ENCODE measurements at places on chromosomes 1 and 21. TPM values are rescaled to one million over a fixed set of nuclear protein-coding genes. Genes with fewer than 3 reads are reported as not detected.

- no peak for DNase-seq
These were observed 2.6 kb downstream of the MRPS6 start for GRCh38 chr21:34075760-34076660.

DNA sequence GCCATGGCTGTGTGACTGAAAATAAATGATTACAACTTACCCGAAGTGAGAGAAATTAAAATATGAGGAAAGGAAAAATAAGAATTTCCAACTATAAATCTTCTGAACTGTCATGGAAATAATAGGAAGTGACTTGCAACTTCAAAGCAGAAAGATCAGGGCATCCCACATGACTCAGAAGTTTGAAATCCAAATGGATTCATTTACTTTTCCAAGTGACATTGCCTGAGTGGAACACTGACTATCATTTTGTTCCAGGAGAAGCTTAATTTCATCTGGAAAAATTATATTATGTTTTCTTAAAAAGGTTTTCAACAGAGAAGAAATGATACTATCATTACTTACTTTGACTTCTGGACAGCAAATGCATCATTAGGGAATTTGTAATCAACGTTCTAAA lies 110.8 kb downstream of the GREM2 start:
- peak; percentile 36 for DNase-seq

DNA sequence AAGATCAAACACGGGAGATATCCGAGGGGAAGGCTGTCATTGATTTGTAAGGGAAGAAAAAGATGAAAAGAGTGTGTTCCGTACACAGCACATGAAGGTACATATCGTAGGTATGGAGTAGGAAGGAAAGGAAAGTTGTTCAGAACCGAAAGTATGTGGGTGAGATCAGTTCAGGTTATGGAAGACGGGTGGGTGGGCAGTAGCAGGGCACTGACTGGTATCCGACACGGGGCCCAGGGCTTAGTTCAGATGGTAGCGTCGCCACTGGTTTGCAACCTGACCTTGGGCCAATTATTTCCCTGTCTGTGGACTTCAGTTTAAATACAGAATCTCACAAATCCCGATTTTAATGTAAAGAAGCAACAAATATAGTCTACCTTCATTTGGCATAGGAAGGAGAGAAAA lies 27.8 kb upstream of the A3GALT2 start:
- no peak for DNase-seq

DNA sequence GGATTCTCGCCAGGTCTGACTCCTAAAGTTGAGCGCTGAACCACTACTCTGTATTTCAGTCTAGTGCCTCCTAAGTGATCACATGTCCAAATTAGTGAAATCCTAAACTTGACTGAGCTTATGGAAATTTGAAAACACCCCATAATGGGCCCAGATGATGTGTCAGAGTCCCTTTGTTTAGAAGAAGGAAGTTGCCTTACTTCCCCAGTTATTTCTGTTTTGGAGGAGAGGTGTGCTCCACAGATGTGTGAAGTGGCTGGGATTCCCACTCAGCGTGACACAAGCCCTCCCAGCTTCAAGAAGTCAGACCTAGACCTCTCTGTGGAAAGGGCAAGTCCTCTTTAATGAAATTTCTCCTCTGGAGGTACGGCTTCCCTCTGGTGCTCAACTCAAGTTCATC lies 188.8 kb downstream of the TTLL7 start:
- no peak for DNase-seq

DNA sequence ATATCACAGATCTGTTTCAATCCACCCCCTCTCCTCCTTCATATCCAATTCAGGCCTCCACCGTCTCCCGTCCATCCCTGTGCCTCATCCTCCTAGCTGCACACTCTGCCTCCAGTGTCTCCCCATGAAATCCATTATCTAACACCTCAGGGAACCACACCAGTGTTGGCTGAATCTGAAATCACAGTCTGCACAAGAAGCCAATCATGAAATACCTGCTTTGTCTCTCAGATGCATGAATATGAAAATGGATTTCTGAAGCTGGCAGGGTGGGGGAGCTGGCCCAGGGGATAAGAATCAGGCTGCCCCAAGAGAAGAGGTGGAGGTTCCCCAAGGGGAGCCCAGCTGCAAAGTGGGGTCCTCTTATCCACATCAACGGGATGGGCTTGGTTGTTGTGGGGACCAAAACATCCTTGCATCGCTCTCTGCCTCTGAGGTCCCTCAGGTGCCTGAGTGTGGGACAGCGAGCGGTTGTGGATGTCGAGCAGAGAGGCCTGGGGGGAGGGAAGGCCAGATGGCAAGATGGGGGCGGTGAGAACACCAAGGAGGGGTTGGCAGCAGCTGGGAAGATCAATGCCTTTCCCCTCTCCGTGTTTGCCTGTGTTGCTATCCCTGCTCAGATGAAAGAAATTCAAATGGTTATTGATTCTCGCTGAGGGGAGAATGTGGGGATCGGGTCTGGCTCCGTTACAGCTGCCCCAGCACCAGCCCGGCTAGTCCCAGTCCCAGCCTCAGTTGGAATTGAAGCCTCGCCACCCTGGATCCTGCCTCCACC lies 237.3 kb upstream of the POU3F1 start:
- no peak for DNase-seq

- no peak for DNase-seq
These were observed 11.8 kb upstream of the SLAMF7 start for GRCh38 chr1:160727316-160727640.

GRCh38 chr1:93715529-93716126 lies 34.0 kb upstream of the BCAR3 start:
- DNase-seq, result peak; percentile 32

GRCh38 chr21:38809198-38809878 lies 3.6 kb downstream of the ETS2 start:
- DNase-seq, result no peak

GRCh38 chr1:189312499-189312898 lies 1165.2 kb downstream of the BRINP3 start:
- no peak for DNase-seq

DNA sequence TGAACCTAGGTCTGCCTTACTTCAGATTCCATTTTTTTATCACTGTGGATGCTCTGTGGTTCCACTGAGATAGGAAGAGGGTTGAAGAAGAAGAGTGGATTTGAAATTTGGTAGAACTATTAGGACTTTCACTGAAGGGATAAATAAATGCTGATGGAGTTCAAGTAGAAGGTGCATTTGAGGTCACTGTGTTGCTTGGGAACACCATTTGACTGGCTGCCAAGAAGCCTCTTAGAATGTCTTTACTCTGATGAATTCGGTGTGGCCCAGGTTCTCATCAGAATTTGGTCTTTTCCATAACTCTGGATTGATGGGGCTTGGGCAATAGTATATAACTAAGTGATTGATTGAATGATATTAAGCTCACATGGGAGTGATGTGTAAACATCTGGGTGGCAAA lies 11.9 kb downstream of the XPR1 start:
- peak; percentile 19 for DNase-seq

GRCh38 chr1:157363660-157364140 lies 188.6 kb downstream of the FCRL5 start:
- DNase-seq, result peak; percentile 22

DNA sequence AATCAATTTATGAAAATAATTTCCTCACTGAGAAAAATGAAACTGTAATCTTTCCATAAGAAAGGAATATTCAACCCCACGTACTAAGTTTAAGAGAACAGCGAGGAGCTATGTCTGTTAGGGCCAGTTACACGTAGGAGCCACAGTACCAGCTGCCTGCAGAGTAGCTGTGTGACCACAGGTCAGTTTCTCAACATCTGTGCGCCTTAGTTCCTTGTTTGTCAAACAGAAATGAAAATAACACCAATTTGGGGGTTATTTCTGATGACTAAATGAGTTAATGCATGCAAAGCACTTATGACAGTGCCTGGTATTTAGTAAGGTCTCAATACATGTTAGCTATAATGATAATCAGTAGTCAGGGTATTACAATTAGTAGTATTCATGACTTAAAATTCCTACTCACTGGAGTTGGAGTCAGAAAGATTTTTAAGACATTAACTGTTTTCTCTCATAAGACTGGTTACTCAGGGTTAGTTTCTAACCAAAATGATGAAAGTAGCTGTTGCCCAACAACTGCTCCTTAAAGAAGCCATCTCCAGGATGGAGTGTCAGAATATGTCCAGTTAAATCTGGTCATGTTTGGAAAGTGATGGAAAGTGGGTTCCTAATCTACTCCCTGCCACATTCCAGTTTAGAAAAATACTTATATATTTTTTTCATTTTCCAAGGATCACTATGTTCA lies 85.8 kb upstream of the ZNF648 start:
- DNase-seq, result no peak

- peak; percentile 42 for DNase-seq
These were observed at the start of gene EFNA3 for GRCh38 chr1:155078469-155079209. TSS of gene EFNA3 (plus strand) at chr1:155078837. CDS start at chr1:155078942, 105 bp downstream.

DNA sequence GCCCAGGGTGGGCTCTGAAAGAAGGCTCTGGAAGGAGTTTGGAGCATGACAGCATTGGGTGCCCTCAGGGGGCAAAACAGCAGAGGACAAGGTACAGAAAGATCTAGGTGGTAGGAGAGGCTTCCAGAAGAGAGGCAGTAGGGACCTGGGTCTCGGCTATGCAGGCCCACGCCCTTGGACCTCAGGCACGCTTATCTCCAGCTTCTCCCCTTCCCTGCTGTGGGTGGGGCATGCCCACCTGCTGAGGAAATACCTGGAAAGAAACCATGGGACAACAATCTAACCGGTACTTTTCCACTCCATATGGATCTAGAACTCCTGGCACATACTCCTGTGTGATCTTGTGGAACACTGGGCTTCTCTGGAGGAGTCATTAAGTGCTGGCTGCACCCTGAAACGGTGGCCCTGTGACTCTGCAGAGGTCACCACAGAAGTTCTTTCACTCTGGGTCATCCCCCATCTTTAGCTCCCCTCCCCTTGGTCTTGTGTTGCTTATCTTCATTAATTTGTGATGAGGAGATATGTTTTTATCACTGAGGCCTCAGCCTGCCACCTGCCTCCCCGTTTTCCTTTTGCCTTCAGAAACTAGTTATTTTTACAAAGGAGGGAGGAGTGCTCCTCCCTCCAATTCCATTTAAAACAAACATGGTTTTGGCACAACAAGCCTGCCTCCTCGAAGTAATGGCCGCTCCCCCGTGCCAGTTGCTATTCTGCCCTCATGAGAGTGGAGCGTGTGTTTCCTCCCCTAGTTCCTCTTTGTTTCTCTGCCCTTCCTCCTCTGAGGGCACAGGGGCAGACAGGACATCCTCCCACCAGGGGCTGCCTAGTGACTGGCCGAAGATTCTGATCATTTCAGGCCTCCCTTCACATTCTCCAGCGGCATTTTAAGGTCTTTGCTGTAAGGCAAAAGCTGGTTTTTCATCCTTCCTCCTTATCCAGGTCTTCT lies 78.0 kb upstream of the ATP5PO start:
- DNase-seq, result no peak

DNA sequence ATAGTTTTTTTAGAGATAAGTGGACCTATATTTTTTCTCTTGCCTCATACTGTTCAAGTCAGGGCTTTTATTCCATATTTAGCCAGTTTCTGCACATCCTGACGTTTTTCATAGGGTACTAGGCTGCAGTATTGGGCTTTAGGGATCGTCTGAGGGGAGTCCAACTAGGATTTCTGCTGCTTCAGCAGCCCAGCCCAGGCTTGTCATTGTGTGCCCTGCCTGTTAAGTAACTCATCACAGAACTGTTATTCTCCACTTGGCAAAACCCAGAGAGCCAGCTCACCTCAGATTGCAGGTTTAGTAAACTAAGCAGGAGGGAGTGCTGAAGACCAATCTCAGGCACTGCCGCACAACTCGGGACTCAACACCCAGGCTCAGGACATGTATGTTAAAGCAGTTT lies 2.8 kb downstream of the GALNT2 start:
- no peak for DNase-seq

- DNase-seq, result no peak
These were observed 4.6 kb downstream of the TNFRSF1B start for GRCh38 chr1:12171206-12172041.

- DNase-seq, result no peak
These were observed 22.1 kb upstream of the KCNA10 start for GRCh38 chr1:110540891-110541685.

GRCh38 chr1:223419115-223419514 lies 25.9 kb downstream of the CCDC185 start:
- DNase-seq, result no peak

GRCh38 chr1:22804406-22804805 lies 93.8 kb downstream of the EPHB2 start:
- peak; percentile 23 for DNase-seq

DNA sequence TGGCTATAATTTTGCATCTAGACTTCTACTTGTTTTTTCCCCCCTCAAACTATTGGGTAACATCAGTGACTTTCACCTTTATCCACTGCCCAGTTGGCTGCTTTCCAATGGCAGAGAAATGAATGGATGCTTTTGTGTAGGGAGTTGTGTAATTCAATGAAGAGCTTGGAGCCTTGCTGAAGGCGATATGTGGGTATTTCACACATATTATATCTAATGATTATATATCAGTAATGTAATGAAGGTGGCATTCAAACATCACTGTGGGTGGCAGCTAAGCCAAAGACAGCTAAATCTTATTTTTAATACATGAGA lies 81.2 kb downstream of the TGFB2 start:
- peak; percentile 43 for DNase-seq

GRCh38 chr1:212124690-212125582 lies 89.4 kb downstream of the DTL start:
- peak; percentile 16 for DNase-seq

- no peak for DNase-seq
These were observed 22.2 kb downstream of the TSHB start for GRCh38 chr1:115051850-115052249.

DNA sequence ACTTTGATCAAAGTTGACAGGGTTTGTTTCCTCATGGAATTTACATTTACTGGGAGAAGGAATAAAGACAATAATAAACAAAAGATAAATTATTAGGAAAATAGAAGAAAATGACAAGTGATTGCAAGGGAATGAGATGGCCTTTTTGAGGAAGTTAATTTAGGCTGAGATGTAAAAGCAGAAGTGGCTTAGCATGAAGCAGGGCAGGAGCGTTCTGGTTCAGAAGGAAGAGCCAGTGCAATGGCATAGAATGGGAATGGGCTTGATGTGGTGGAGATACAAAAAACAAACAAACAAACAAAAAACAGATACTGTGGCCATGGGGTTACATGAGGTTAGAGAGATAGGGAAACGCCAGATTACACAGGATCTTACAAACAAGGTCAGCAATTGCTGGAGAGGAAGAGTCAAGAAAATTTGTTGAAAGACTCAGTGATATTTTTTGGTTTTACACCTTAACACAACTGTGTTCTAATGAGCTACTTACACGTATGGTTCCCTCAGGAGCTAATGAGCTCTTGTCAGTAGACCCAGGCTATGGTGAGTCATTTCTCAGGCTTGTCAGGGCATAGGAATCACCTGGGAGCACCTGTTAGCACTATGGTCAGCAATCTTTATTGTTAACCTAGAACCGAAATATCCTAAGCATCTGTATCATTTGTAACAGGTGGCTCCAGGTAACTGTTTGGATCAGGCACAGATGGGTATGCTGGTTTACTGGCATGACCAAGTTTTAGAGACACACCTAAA lies 8.7 kb upstream of the CADM3 start:
- no peak for DNase-seq

The CYP4A11 gene
- not detected for total RNA-seq

The TGFB2 gene
- 5.3 TPM for total RNA-seq

The GPR52 gene
- total RNA-seq, result 0.90 TPM

The CACYBP gene
- total RNA-seq, result 61.8 TPM

The LDLRAD1 gene
- not detected for total RNA-seq

The TNFRSF8 gene
- total RNA-seq, result under 0.01 TPM

The NR5A2 gene
- total RNA-seq, result under 0.01 TPM

The ST6GALNAC5 gene
- 3.4 TPM for total RNA-seq

The B3GALT2 gene
- 5.8 TPM for total RNA-seq

The HSD11B1 gene
- 0.28 TPM for total RNA-seq

The ASPM gene
- 27.8 TPM for total RNA-seq

The PIGR gene
- total RNA-seq, result not detected

The COL9A2 gene
- total RNA-seq, result 0.56 TPM

The PDC gene
- not detected for total RNA-seq
